Stimulated activated CD8-positive, alpha-beta memory T cell treated with anti-CD3 and anti-CD28 coated beads, Interleukin-4, amount 100 ng/mL, for 1 hour (primary cell): ENCODE measurements at places on chromosomes 11 and 22.

- DNase-seq: no peak
Measured at GRCh38 chr11:76664578-76665061, 5.9 kb downstream of the LRRC32 start.

- DNase-seq: no peak
Measured at GRCh38 chr22:41288245-41288946, 2.4 kb upstream of the RANGAP1 start.

GRCh38 chr22:47544696-47545095 lies 782.2 kb downstream of the TBC1D22A start:
- DNase-seq: no peak

- no peak for DNase-seq
Measured at GRCh38 chr11:118226781-118227180, 2.0 kb upstream of the JAML start.

DNA sequence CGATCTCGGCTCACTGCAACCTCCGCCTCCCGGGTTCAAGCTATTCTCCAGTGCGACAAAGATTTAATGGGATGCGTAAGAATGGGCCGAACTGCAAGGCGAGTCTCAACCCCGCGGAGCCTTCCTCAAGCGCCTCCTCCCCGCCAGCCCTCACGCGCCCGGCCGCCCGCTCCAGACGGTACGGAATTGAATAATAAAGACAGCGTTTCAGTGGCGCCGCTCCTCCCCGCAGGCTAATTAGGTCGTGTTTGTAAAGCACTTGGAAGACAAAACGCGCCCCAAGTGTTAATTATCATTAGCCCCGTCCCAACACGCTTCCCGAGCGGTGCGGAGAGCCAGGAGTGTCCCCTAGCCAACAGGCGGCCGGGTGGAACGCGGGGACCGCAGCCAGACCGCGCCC lies 192.0 kb downstream of the BUD13 start:
- DNase-seq: no peak

DNA sequence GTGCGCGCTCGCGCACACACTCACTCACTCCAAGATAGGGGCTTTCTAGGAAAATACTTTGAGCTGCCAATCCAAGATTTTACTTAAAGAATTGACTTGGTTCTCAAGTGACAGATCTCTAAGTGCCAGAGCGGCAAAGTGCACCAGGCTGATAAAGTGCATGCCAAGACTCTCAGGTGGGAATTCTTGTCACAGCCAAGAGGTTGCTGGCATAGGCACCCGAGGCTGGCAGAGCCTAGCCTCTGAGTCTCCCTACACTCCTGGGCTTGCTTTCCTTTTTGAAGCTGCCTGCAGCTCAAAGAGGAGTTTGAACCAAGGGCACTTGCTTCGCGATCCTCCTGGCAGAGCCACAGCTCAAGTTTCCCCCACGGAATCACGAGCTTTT lies 2.5 kb upstream of the ADM start:
- no peak for DNase-seq

DNA sequence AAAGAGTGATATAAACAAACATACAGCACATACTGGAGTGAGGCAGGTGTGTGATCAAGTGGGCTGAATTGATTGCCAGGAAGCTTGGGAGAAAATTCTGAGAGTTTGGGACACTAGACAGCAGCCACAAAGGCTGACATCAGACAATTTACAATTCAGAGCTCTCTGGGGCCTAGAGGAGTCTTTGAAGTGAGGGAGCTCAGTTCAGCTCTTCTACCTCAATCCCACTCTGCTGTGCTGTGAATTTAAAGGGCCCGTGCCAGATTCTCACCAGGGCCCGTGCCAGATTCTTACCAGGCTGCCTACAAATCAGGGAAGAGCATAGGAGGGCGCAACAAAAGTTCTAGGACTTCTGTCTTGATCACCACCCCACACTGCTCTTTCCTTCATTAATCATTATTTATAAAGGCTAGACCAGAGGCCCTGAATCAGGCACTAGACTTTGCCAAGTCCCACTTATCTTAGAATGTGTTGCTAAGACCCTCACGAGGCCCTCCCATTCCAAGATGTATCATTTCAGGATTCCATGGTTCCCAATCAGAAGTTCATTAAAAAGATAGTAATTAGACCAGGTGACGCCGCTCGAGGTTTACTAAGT lies 112.4 kb downstream of the KIRREL3 start:
- no peak for DNase-seq

DNA sequence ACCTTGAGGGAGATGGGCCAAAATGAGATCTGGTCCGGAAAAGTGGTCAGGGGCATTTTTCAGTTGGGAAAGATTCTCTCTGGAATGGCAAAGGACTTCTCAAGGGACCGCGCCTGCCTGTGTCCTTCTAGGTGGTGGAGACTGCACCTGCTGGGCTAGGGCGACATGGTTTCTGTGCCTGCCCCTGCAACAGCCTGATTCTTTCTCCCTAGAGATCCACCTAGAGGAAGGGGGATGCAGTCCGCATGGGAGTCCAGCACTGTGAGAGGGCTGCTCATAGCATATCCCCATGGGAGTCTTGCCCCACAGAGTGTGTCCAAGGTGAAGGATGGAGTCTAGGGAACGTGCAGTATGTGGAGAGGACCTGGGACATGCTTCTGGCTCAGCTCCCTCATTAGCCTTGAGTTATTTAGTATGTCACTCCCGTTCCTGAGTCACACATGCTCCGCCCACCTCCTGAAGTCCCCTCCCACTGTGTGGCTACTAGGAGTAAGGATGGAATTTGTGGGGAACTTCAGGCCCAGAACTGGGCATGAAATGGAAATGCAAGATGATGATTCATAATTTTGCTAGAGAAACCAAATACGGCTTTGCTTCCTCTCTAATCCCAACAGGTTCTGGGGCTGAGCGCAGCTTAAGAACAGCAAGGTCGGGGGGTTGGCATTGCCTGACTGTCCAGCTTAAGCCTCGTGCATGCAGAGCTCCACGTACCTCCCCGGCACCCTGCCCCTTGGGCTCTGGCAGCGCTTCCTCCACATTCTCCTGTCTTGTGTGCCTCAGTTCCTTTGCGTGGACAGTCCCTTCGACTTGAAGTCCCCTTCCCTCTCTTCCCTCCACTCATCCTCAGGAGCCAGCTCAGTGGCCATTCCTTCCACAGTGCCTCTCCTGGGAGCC lies 35.0 kb downstream of the GRIK4 start:
- DNase-seq: no peak

DNA sequence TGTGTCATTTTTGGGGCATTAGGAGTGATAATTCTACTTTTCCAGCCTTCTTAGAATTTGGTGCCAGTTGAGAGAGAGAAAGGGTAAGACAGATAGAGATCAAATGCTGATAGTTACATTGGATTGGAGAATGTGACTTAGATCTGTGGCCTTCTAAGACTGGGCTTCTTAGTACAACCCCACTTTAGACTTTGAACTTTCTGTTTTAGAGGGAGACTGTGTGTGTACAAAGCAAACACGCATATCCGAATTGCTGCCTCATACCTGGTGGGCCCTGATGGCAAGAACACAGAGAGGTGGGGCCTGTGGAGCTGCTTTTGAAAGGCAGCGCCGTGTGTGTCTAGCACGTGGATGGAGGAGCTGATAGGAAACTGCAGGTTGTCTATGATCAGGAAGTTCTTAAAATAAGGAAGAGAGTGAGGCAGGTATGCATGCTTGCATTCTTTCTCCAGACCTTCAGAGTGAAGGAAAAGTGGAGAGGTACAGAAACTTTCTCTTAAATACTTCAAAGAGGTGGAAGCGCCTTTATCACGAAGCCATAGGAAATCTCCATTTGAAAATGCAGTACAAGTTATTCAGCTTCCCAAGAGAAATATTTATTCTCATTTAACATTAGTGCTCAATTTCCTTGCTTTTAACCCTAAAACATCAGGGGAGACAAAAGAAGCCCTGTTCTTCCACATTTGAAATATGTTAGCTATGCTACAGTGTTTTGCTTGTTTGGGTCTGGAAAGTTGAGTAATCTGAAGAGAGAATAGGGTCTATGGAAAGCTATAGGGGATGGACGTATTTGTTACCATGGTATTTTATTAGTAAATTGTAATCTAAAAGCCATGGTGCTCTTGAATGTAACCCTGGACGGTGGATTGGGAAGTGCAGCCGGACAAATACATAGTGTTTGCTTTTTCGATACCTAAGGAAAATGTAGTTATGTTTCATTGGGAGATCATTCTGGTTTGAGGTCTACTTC lies 13.7 kb downstream of the PDHX start:
- no peak for DNase-seq

DNA sequence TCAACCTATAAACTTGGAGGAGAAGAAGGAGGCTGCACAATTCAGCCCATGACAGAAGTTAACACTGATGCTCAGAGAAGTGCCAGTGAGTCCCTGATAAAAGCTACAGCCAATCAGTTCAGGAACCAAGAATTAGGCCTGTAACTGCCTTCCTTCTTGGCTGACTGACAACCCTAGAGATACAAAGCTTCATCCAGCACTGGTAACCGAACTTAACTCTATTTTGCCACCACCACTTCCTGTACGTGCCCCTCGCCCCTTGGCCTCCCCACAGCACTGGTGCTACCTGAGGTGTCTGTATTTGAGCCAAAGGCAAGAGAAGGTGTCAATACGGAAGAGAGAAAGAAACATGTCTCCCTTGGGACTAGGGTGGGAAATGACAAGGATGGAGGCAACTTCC lies 40.1 kb upstream of the POU2AF1 start:
- DNase-seq: no peak

DNA sequence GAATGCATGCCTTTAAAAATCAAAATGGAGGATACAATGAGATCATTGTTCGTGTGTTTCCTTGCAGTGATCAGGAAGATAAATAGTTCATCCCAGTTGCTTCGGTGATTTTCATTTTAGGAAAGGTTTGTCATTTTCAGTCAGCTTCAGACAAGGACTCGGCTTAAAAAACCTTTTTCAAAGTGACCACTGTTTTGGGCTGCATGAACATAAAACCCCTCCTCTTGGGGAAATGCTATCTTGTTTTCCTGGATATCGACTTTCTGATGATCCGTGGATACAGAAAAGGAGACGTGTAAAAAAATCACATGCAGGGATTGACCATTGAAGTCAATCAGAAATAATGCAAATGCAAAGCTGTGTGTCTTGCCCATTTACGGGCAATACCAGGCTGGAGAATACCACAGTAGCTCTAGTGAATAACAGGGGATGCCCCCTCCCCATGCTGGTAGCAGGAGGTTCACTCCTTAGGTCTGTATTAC lies 146.8 kb downstream of the MAML2 start:
- DNase-seq: no peak

GRCh38 chr11:22467741-22468140 lies 129.6 kb downstream of the SLC17A6 start:
- no peak for DNase-seq

- DNase-seq: no peak
Measured at GRCh38 chr11:34284156-34284555, 73.7 kb downstream of the ABTB2 start.

DNA sequence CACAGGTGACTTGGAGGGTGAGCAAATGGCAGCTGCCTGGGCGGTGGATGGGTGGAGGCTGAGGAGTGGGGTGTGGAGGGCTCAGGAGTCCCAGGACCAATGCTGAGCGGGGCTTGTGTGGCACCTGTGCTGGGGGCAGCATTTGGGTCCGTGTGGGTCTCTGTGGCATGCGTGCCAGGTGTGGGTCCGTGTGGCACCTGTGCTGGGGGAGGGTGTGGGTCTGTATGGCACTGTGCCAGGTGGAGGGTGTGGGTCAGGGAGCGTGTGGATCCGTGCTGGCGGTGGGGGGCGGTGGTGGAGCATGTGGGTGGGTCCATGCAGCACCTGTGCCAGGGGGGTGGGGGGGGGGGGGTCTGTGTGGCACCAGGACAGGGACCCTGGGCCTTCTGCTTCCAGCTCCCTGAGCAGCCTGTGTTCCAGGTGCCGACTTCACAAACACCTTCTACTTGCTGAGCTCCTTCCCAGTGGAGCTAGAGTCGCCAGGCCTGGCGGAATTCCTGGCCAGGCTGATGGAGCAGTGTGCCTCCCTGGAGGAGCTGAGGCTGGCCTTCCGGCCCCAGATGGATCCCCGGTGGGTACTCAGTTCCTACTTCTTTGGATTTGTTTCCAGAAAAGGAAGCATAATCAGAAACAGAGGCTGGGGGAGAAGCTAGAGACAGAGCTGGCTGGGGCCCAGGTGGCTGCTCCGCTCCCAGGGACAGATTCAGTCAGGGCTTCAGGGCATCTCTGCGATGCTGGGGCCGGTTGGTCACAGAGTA lies 14.7 kb downstream of the SELENOO start:
- no peak for DNase-seq

DNA sequence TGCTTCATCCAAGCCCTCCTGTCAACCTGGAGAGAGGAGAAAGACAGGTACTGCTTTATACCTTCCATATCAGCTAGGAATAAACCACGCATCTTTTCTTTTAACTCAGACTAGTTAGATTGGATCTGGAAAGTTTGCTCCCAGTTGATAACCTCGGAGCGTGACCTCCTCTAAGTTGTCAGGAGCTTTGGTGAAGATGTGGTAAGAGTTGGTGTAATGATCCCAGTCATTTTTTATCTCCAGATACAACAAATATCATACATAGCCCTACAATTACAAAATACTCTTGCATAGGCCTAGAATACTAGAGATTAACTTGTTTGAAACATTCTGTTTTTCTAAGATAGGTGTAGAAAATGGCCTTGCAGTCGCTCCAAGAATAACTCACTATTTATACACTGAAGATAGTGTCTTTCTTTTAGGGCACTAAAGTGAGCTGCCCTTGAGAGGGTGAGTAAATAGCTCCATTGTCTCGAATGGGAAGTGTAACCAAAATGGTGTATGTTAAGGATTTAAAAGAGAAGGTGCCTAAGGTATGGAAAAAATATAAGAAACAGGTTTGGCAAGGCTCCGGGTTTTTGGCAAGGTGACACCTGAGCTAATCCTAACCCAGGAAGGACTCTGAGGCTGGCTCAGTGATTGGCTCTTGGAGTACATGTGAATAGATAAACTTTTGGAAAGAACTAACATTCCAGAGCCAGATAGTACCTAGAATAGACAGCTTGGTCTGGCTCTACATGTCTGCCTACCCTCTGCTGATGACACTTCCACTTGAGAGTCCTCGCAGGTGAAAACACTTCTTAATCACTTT lies 59.4 kb downstream of the GLYATL1 start:
- no peak for DNase-seq

DNA sequence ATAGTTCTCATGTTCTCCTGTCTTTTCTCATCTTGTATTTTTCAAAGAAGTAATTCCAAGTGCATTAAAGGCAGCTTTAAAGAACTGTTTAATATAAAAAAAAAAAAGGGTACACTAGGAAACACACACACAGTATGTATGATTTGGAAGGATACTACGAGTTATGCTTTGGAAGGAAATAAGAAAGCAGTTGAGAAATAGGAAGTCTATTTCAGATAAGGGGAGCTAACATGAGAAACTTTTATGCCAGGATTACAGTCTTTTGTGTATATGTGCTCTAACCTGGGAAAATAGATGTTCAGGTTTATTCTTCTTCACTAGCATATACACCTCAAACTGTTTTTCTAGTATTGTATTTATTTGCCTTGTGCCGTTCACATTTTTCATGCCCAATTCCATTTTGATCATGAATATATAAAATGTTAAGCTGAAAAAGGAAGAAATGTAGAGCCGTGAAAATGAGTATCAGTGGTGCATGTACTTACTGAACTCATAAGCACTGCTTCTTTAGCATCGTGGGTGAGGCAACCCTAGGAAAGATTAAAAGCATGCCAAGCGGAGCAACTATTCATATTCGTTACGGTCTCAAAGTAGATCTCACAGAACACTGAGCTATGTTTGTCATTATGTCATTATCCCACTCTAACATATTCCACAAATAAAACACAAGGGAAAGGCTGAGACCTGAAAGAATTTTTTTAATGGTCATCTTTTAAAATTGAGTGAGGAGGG lies 59.6 kb downstream of the GUCY1A2 start:
- DNase-seq: no peak

GRCh38 chr11:64356498-64357411 lies 2.2 kb upstream of the RPS6KA4 start:
- DNase-seq: no peak

- DNase-seq: no peak
Measured at GRCh38 chr22:35069541-35069940, 3.6 kb downstream of the ISX start.
